ENCODE measurements at places on chromosomes 6 and 20.
A peak's percentile ranks its signal among the peaks of the same experiment; 100 is the strongest.

GRCh38 chr6:5215799-5216198, 45.0 kb downstream of the LYRM4 start:
- DNase-seq = no peak

DNA sequence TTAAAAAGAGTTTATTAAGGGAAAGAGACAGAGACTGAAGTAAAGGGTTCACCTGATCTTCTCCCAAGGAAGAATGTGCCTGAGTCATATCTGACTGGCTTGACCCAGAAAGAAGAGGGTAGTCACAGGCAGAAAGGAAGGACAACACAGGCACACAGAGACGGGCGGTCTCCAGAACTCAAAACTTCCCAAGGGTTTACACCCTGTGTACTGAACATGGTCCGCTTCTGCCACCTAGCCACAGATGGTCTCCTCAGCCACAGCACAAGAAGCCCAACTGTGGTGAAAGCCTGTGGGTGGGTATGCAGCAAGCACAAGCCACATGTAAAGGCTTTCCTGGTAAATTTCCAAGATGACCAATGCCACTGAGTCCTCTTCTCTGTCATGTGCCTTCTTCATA, 17.2 kb downstream of the UNC5CL start:
- no peak for DNase-seq

DNA sequence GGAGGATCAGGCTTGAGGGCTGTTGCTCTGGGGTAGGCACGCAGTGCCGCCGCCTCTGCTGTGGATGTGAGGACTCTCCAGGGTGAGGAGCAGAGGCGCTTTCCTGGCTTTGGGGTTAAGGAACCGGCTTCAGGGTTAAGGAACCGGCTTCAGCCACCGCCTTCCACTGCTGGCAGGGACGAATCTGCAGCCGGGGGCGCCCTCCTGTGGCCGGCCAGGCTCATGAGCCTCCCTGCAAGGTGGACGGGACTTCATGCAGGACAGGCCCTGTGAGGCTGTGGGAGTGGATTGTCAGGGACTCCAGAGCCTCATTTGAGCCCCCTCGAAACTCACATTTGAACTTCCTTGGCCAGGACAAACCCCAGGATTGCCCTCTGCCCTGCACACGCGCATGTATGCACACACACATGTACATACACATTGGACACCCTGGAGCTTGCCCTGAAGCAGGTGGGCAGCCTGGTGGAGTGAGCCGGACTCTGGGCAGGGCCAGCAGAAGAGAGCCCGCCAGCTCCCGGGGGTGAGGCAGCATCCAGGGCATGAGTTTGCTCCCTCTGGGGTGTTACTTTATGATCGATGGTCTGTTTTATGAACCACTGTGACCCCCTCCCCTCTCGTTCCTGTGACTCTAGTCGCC, 146.9 kb downstream of the PHACTR3 start:
- peak; percentile 2 for DNase-seq

GRCh38 chr20:50193836-50194421, 3.3 kb downstream of the CEBPB start:
- DNase-seq = no peak

DNA sequence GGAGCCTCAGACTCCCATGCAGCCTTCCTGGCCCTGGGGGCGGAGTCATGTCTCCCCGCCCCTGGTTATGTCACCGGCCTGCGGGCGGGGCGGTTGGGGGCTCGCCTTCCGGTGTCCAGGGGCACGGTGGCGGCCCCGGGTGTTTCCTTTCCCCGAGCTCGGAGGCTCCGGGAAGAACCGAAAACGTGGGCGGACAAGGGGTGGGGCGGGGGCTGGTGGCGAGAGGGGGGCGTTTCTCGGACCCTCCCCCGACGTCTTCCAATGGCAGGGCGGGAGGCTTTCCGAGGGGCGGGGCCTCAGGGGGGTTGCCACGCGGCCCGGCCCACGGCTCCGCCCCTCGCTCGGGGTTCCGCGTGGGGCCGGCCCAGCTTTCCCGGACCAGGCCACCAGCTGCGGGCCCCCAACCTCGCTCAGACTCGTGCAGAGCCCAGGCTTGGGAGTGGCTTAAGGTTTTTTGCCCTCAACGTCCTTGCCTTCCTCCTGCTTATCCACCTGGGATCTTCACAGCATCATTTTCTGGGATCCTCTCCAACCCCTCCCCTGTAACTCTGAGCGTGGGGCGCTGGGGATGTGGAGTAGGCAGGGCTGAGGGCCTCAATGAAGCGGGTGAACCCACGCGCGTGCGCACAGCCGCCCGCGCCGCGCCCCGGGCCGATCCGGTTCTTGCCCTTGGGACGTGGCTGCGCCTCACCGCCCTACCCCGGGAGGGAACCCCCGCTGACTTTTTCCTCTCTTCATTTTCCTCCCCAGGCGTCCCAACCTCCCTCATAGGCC, 2.1 kb upstream of the NRN1 start:
- DNase-seq = peak; percentile 38

DNA sequence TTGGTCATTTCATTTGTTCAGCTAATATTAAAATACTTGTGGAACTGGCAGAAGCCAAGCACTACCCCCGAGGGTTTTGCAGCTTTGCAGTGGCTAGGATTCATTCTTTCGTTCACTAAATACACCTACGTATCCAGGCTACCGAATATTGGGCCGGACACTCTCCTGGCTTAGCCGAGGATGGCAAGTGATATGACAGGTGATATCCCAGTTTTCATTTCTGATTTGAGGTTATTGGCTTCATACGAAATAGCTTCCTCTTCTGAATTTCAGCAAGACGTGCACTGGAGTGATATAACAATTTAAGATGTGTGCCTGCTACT, 536 bp upstream of the MTFR2 start:
- DNase-seq = peak; percentile 32

- no peak for DNase-seq
These were observed 108.1 kb downstream of the CEBPB start for GRCh38 chr20:50298554-50299324.

GRCh38 chr20:64041781-64042053, 5.7 kb downstream of the C20orf204 start:
- no peak for DNase-seq

- DNase-seq = no peak
These were observed 8.2 kb downstream of the BACH2 start for GRCh38 chr6:90288404-90288803.

DNA sequence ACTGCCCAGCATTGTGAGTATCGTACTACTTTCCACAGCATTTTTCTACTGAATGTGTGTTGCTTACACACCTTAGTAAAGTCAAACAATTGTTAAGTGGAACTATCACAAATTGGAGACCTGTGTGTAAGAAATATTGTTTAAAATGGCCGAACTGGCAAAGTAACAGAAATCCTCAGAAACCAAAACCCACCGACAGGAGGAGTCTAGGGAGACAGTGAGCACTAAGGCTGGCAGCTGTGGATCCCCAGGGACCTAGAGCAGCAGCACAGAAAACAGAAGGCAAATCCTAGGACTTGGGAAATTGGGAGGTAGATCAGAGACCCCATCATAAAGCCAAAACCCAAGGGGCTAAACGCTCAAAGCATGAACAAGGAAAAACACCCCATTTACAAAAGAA, 69.9 kb downstream of the SESN1 start:
- no peak for DNase-seq

DNA sequence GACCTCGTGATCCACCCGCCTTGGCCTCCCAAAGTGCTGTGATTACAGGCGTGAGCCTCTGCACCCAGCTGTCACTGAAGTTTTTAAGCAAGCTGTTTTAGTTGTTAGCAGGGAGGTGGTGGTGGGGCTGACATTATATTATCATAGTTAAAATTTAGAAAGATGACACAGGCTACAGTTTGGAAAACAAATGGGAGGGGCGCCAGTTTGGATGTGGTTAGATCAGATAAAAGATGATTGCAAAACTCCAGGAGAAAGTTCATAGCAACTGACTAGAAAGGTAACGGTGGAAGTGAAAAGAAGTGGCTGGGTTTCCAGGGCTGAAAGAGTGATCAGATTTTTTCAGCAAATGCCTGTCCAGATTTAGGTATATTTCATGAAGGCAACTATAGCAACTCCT, 311.9 kb upstream of the CITED2 start:
- DNase-seq = no peak

GRCh38 chr6:125140808-125141207, 12.8 kb upstream of the TPD52L1 start:
- no peak for DNase-seq

DNA sequence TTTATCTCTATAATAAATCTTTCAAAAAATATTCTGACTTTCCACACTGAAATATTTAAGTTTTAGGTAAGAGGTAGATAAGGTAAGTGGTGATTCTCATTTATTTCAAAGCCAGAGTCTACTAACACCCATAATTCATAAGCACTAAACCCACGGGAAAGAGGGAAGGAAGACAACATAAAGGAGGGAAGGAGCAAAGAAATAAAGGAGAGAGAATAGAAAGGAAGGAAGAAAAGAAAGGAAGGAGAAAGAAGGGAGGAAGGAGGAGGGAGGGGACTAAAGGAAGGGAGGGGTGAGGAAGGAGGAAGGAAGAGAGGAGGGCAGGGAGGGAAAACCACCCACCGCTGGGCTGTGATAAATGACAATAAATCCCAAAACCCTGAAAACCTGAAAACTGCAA, 25.2 kb downstream of the MAP3K5 start:
- no peak for DNase-seq

DNA sequence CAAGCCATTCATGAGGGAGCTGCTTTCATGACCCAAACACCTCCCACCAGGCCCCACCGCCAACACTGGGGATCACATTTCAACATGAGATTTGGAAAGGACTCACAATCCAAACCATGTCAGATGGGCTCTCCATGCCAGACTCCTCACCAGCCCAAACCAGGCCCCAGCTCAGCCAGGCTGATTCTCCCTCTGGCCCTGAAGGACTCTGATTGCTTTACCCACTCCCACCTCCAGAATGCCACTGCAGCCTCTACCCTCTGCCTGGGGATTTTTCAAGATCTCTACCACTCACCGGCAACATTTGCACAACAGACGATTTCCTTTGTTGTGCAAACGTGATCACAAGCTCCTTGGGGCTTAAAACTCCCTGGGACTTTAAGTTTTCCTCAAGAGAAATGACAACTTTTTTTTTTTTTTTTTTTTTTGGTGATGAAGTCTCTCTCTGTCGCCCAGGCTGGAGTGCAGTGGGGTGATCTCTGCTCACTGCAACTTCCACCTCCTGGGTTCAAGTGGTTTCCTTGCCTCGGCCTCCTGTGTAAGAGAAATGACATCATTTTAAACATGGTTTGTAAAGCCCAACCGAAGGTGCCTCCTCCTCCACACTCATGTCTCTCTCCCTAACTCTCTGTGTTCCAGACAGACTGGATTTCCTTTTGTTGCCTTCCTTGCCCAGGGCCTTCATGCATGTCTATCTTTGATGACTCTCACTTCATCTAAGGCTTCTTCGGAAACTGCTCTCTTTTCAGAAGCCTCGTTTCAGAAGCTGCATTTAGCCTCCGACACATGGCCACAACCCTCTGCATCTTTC, 147.0 kb downstream of the CDH26 start:
- DNase-seq = no peak

GRCh38 chr20:7375905-7376304, 564.4 kb downstream of the HAO1 start:
- no peak for DNase-seq

DNA sequence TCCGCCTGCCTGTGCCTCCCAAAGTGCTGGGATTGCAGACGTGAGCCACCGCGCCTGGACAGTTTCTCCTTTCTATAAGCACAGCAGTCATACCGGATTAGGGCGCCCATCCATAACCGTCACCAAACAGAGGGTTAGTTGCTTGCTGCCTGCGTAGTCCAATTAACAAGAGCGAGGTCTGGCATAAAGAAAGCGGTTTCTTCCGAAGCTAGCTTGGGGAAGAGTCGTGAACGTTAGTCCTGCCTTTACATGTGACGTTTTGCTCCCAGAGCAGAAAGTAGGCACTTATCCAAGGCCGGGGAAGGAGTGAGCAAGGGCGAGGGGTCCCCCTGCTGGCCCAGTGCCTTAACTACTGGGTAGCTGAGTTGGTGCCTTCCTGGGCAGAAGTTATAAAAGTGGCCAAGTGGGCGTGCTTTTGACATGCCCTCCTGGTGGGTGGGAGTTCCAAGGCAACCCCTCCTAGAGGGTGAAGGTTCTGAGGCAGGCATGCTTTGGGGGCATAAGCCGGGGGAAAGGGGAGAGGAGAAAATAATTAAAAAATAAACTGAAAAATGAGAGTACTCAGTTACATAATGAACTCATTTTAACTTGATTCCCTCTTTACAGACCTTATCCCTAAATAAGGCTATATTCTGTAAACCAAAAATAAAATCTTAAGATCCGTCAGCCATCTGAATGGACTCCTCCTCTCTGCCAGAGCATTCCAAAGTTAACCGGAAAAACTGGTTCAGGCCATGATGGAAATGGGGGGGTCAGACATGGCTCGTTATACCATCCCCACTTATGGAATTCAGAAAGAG, 88.0 kb downstream of the FAM217A start:
- DNase-seq = peak; percentile 5

GRCh38 chr6:18842534-18842933, 455.4 kb downstream of the RNF144B start:
- no peak for DNase-seq

Data from NCI-H1092 treated with DMSO at 0.1 percent for 48 hours (cell line).